ENCODE measurements at places on chromosomes 5 and 9. TPM values are rescaled to one million over a fixed set of nuclear protein-coding genes. Genes with fewer than 3 reads are reported as not detected.

GRCh38 chr5:32520972-32521371 lies 64.4 kb upstream of the SUB1 start:
- H3K27ac ChIP-seq = no peak overlapping the region
- H3K4me1 ChIP-seq = no peaks in the 10 kb centered on the region
- DNase-seq = no peak
- H3K27me3 ChIP-seq = no peaks in the 10 kb centered on the region

DNA sequence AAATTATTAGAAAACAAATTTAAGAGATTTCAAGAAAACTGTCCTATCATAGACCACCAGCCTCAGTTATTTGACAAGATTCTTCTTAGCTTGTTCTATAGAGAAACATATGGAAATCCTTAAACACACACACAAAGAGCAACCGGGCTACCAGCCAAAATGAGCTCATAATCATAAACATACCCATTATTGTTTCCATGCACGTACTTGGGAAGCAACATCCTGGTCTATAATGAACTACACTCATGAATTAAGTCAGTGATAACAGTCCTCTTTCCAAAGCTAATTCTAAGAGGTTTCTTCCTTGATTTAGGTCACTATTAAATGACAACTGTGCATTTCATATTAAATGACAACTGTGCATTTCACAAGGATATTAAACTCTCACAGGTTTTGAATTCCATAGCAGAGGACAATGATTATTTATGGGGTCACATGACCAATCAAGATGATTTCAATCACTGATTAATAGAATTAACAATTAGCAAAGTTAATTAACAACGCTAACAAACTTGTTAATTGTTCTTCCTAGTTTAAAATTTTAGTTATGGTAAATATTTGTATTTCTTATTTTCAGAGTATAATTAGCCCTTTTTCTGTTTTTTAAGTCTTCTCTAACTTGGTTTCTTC lies 77.0 kb downstream of the OXCT1 start:
- DNase-seq = peak; percentile 84
- peaks cover 6% of the 10 kb centered on the region for H3K4me1 ChIP-seq
- H3K36me3 ChIP-seq = no peaks in the 10 kb centered on the region
- no peak overlapping the region for H3K4me3 ChIP-seq

Gene C9
- total RNA-seq = not detected

- H3K36me3 ChIP-seq = peaks cover 8% of the 10 kb centered on the region
- H3K27me3 ChIP-seq = no peaks in the 10 kb centered on the region
- DNase-seq = peak; percentile 95
- peaks cover 63% of the 10 kb centered on the region for H3K4me1 ChIP-seq
- H3K4me3 ChIP-seq = no peak overlapping the region
- peak overlapping the region; percentile 86 for H3K27ac ChIP-seq
Observed at GRCh38 chr9:37969130-37969529, 65.2 kb upstream of the SLC25A51 start.

DNA sequence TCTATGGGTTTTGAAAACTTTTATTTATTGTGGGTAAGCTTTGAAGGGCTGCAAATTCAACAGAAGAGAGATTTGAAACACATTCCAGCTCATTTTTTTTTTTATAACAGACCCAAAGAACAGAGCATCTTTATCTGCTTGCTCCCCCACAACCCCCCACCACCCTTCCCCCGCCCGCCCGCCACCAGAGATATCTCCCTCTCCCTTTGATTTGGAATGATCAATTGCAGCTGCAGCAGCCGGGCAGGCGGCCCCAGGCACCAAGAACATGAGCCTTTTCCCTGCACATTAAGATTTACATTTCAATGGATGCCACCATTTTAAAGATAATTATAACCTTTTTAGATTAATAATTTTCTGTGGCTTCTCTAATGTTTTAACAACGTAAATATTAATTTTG lies 510.9 kb downstream of the ZNF608 start:
- no peaks in the 10 kb centered on the region for H3K4me1 ChIP-seq
- H3K4me3 ChIP-seq = no peak overlapping the region
- no peak overlapping the region for H3K27ac ChIP-seq
- H3K27me3 ChIP-seq = no peaks in the 10 kb centered on the region

Gene ARRDC3
- 188 TPM for total RNA-seq

Gene RNF224
- not detected for total RNA-seq

DNA sequence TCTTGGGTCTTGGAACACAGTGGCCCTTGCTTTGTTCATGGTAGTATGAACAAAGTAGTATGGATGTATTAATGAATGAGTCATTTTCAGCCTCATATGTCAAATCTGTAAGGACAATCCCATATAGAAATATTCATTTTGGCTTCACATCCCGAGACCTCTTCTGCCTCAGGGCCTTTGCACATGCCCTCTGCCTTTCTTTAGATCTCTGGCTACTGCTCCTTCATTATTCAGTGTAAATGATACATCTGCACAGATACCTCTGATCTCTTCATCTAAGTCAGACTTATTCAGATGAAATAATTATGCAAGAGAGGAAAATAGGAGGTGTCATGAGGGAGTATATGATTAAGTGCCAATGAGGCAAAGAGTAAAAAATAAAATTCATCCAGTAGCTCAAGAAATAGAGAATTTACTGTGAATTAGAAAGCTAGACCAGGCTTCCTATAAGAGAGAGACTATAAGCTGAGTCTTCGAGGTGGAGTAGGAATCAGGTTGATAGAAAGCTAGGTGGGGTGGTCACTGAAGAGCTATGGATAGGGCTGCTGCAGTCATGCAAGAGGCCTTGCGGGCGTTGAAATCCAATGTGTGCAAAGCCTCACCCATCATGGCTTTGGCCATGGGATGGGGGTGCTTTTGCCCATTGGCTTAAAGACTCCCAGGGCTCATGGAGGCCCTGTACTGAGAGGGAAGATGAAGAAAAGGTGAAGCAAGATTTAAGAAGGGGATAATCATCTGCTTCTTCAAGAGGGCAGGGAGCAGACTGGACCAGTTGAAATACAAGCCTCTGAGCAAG lies 3.7 kb upstream of the TTLL11 start:
- H3K27ac ChIP-seq = no peak overlapping the region
- H3K27me3 ChIP-seq = no peaks in the 10 kb centered on the region
- no peak for DNase-seq
- H3K4me3 ChIP-seq = no peak overlapping the region
- no peaks in the 10 kb centered on the region for H3K36me3 ChIP-seq

- no peak overlapping the region for H3K27ac ChIP-seq
- H3K4me1 ChIP-seq = no peaks in the 10 kb centered on the region
- no peak for DNase-seq
- no peak overlapping the region for H3K4me3 ChIP-seq
- no peaks in the 10 kb centered on the region for H3K36me3 ChIP-seq
Observed at GRCh38 chr9:116749772-116750171, 62.7 kb downstream of the TRIM32 start.

- peaks cover 26% of the 10 kb centered on the region for H3K4me1 ChIP-seq
- H3K36me3 ChIP-seq = peaks cover 60% of the 10 kb centered on the region
- DNase-seq = no peak
- H3K27ac ChIP-seq = no peak overlapping the region
- H3K4me3 ChIP-seq = no peak overlapping the region
Observed at GRCh38 chr5:42806004-42806700, 5.5 kb downstream of the SELENOP start.

DNA sequence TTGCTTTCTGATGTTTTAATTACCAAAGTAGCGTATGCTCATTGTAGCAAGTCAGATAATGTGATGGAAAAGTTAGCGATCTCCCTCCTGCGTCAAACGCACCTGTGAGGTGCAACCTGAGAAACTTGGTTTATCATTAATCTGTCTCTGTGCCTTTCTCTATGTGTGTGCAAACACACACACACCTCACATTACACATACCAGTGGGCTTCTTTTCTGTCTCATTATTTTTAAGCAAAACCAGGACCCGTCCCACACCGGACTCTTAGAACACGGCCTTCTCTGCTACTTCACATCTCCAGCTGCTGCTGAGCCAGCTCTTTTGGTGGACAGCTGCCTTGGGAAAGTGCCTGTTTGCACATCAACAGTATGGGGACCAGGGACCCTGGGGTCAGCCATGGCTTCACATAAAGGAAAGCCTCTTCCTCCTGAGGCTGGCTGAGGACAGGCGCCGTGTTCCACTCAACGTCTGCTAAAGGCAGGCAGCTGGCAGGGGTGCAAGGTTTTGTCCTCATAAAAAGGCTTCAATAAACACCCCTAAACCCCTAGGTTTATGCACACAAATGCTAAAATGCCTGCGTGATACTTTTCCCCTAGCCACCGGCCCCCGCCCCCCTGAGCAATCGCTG lies 44.2 kb downstream of the MRPL36 start:
- H3K36me3 ChIP-seq = no peaks in the 10 kb centered on the region
- H3K4me1 ChIP-seq = no peaks in the 10 kb centered on the region
- no peak overlapping the region for H3K27ac ChIP-seq
- peak; percentile 17 for DNase-seq
- H3K27me3 ChIP-seq = peaks cover 14% of the 10 kb centered on the region

- no peaks in the 10 kb centered on the region for H3K4me1 ChIP-seq
- H3K36me3 ChIP-seq = no peaks in the 10 kb centered on the region
- no peak overlapping the region for H3K27ac ChIP-seq
- H3K4me3 ChIP-seq = no peak overlapping the region
Observed at GRCh38 chr5:66560371-66560770, 35.8 kb upstream of the MAST4 start.

GRCh38 chr9:99178912-99179872 lies 42.5 kb downstream of the ALG2 start:
- H3K4me3 ChIP-seq = no peak overlapping the region
- no peaks in the 10 kb centered on the region for H3K36me3 ChIP-seq
- H3K27me3 ChIP-seq = no peaks in the 10 kb centered on the region

Data from stomach (tissue), 19 donors.